ENCODE measurements at places on chromosomes 12 and 14.
A peak's percentile ranks its signal among the peaks of the same experiment; 100 is the strongest.

- peak; percentile 73 for DNase-seq
These were observed 1.2 kb downstream of the CRY1 start for GRCh38 chr12:107091989-107092641.

GRCh38 chr14:57962325-57963035 lies 96.6 kb upstream of the SLC35F4 start:
- no peak for DNase-seq

DNA sequence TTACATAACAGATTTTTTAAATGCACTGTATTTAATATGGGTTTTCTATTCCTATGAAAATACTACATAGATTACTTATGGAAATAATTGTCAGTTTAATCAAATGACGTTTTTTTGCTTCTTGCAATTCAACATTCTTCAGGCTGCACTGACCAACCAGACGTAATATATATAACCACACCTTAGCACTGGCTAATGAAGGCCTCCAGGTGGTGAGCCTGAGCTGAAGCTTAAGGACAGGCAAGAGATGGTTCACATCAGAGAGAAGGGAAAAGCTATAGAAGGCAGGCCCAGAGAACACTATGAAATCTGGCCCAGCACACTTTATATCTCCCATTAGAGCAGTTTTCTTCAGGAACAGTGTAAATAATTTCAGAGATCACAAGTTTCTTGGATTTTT lies 2.8 kb upstream of the MDGA2 start:
- DNase-seq, result no peak

DNA sequence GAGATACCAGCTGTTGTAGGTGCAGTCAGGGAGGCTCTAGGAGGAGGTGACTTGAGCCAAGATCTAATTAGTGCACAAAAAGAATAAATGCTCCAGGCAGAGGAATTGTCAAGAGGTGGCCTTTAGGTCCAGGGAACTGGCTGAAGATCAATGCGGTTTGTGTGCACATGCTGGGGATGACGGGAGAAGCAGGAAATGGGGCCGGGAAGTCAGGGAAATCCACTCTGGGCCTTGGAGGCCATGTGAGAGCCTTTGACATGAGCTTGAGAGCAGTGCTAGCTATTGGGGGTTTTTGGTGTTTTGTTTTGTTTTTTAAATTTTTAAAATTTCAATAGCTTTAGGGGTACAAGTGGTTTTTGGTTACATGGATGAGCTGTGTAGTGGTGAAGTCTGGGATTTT lies 67.4 kb downstream of the MVK start:
- no peak for DNase-seq

DNA sequence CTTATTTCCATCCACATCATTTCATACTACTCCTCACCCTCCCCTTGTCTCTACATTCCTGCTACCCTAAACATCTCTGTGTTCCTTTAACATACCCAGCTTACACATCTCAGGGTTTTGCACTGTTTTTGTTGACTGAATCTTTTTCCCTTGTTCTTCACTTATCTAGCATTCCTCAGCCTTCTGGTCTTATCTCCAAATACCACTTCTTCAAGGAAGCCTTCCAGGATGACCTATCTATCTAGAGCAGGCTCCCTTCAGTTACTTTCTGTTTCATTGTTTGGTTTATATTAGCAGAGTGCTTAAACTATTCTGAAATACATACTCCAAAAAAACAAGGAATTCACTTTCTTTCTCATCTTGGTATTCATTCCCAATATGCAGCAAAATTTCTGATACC lies 353.1 kb downstream of the NAV3 start:
- DNase-seq, result no peak
